ENCODE measurements at places on chromosomes 6 and 20. TPM values are rescaled to one million over a fixed set of nuclear protein-coding genes. Genes with fewer than 3 reads are reported as not detected.

CGA gene
- not detected for total RNA-seq

MUCL3 gene
- total RNA-seq: not detected

ULBP2 gene
- 5.3 TPM for total RNA-seq

- no peak for DNase-seq
Observed at GRCh38 chr20:2038161-2038560, 44.3 kb upstream of the PDYN start.

GRCh38 chr20:46188866-46189541, 70.9 kb downstream of the CD40 start:
- no peak for DNase-seq

DNA sequence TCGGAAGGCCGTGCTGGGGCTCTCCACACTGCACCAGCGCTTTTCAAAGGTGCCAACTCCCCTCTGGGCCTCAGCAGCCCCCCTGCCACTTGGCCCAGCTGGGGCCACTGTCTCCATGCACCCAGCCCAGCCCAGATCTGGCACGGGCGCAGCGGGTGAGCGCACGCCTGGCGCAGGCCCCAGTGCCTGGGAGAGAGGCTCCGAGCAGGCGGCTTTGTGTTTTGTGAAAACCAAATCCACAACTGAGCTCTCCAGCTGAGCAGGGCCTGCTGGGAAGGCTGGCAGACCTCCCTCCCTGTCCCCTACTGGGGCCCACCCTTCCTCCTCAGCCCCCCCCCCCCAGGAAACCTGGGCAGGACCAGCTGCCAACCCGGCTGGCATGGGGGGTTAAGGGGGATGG, 17.0 kb downstream of the MDGA1 start:
- DNase-seq: peak; percentile 70

- DNase-seq: no peak
Observed at GRCh38 chr6:90238496-90239266, 58.0 kb downstream of the BACH2 start.

DNA sequence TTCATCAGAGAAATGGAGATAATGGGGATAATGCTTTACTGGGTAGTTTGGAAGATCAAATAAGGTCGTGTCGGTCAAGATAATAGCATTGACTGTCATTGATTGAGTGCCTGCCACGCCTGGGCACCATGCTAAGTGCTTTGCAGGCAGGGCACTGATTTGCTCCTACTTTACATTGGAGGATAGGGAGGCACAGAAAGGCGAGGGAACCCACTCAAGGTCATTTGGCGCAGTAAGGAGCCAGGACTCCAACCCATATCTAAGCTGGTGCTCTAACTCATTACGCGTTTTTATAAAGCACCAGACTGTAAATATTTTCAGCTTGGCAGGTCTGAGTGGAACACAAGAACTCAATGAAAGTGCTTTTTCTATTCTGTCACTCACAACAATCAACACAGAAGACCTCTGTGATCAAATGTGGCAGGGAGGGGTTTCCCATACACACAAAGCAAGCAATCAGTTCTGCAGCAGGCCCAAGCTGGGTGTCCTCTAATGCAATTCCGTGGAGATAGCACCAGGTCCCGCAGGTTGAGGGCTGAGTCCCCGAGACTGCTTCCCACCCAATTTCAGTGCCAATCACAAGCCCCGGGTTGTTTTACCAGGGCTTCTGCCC, 373.6 kb downstream of the CDH26 start:
- no peak for DNase-seq

DNA sequence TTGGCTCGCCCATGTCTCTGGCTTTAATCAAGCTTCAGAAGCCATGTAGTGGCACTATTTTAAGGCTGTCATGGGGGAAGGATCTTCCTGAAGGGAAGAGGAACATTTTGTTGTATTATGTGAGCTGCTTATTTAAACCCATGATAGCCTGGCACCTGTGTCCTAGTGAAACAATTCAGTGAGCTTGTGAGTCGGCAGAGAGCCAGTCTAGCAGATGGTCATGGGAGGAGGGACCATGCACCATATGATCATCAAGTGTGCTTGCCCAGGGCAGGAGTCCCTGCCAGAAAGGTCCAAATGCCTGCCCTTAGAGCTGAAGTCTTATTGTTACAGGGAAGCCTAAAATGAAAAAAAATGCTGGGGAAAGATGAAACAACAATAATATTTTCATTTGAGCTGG, 132.9 kb downstream of the PRDM13 start:
- DNase-seq: no peak

GRCh38 chr6:1372690-1373089, 16.7 kb upstream of the FOXF2 start:
- DNase-seq: no peak

DNA sequence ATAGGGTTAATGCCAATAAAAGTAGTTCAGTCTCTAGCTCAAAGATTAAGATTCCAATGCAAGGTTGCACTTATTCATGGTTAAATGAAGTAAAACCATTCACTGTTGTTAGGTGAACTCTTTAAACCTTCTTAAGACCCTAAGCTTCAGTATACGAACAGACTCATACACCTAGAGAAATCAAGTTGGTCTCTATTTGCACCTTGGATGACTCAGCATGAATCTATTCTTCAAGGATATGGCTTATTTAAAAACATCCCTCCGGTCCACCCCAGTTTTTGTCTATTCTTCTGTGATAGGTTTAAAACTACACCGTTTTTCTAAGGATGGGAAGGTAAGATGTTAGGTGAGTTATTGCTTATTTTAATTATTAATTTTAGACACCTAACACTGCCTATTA, 932 bp upstream of the TAAR9 start:
- DNase-seq: no peak

DNA sequence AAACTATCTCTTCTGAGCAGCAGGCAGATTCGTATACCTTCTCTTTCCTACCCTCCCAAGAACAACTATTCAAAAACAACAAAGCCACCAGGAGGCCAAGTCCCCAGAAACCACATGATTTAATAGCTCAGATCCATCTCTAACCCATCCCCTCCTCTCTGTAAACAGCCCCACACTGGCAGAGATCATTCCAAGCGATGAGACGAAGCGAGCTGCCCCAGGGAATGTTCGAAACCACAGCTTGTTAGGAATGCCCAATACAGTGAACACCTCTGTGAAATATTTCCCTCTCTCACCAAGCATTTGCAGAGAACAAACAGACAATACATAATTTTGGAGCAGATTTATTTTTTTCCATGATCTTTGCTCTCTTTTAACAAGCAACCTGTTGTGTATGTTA, 231.8 kb downstream of the SOD2 start:
- no peak for DNase-seq

- DNase-seq: no peak
Observed at GRCh38 chr6:162478192-162478671, 249.3 kb downstream of the PRKN start.

GRCh38 chr20:50130356-50130723, 17.4 kb upstream of the UBE2V1 start:
- no peak for DNase-seq

DNA sequence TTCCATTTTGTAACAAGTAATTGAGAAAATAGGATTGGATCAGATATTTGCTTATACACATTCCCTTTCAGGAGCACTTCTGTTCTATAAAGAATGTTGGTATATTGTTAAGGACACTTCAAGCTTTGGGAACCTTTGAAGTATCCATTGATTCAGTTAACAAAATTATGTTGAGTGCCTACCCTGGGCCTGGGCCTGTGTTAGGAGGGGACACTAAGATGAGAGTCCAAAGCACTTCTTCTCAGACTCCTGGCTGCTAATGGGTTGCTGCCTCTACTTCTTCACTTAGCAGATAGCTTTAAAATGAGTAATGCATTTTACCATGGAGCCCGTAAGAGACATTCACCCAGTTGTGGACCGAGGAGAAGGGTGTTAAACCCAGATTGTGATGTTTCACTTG, 40.3 kb downstream of the PTPN1 start:
- DNase-seq: no peak

DNA sequence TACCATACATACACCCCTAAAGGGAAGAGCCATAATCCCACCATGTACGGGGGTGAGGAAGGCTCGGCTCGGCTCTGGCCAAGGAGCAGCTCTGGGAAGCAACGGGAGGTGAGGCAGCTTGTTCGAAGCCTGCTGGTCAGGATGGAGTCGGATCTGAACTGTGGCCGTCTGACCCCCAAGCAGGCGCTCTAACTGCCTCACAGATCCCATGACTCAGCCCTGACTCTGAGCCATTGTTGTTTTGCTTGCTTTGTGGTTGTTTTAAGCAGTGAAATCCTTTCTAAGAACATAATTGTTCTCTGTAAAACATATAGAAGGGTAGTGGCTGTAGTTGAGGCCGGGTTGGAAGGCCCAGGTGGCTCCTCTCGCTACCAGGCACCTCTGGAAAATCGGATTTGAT, 10.9 kb downstream of the C6orf132 start:
- no peak for DNase-seq

Data from frontal cortex (tissue), 4 donors.